Adrenal gland (tissue), 19 donors: ENCODE measurements at places on chromosomes 13 and 19. TPM values are rescaled to one million over a fixed set of nuclear protein-coding genes. Genes with fewer than 3 reads are reported as not detected.
A peak's percentile ranks its signal among the peaks of the same experiment; 100 is the strongest.

PSG1 gene
- total RNA-seq: not detected

GRCh38 chr19:58538257-58539168 lies 5.4 kb upstream of the TRIM28 start:
- no peak overlapping the region for H3K4me3 ChIP-seq
- peak; percentile 47 for DNase-seq
- H3K36me3 ChIP-seq: no peaks in the 10 kb centered on the region
- H3K27ac ChIP-seq: no peak overlapping the region

DNA sequence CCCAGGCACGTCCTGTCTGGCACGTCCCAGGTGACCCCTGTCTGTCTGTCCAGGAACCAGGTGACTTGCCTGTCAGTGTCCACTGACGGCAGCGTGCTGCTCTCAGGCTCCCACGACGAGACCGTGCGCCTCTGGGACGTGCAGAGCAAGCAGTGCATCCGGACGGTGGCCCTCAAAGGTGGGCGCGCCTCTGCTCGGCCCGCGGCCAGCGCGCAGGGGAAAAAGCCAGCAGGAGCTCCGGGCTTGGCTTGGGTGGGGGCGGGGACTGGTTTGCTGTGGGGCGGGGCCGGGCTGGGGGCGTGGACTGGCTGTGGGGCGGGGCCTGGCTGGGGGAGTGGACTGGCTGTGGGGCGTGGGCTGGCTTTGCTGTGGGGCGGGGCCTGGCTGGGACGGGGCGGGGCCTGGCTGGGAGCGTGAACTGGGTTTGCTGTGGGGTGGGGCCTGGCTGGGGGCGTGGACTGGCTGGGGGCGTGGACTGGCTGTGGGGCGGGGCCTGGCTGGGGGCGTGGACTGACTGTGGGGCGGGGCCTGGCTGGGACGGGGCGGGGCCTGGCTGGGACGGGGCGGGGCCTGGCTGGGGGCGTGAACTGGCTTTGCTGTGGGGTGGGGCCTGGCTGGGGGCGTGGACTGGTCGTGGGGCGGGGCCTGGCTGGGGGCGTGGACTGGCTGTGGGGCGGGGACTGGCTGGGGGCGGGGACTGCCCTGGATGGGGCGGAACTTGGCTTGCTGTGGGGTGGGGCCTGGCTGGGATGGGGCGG lies 7.2 kb downstream of the WDR18 start:
- peak overlapping the region; percentile 91 for H3K27ac ChIP-seq
- no peaks in the 10 kb centered on the region for H3K36me3 ChIP-seq
- peaks cover 30% of the 10 kb centered on the region for H3K4me1 ChIP-seq

DNA sequence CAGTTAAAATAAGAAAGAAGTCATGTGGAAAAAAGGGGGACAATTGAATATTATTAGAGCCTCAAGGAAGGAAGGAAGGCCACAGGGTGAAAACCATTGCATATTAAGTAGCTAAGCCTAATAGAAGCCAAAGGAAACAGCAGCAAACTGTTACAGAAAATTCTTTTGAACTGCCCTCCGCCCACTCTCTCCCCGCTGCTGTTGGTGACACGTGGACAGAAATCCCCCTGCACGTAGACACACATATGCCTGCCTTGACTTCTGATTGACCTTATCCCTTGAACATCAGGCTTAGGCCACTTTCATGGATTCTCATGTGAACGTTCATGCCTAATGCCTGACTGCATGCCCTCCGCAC lies 229.1 kb downstream of the KCNRG start:
- H3K4me3 ChIP-seq: no peak overlapping the region
- no peaks in the 10 kb centered on the region for H3K27me3 ChIP-seq
- H3K36me3 ChIP-seq: no peaks in the 10 kb centered on the region
- no peak for DNase-seq
- no peak overlapping the region for H3K27ac ChIP-seq
- H3K4me1 ChIP-seq: peaks cover 4% of the 10 kb centered on the region

GRCh38 chr19:46365561-46365960 lies 18.7 kb downstream of the PPP5C start:
- no peak overlapping the region for H3K4me3 ChIP-seq
- no peaks in the 10 kb centered on the region for H3K4me1 ChIP-seq
- no peaks in the 10 kb centered on the region for H3K27me3 ChIP-seq
- H3K27ac ChIP-seq: no peak overlapping the region
- H3K36me3 ChIP-seq: peaks cover 21% of the 10 kb centered on the region

HPN gene
- 0.95 TPM for total RNA-seq

GRCh38 chr13:111168107-111168506 lies 53.0 kb downstream of the ARHGEF7 start:
- DNase-seq: no peak
- H3K27me3 ChIP-seq: no peaks in the 10 kb centered on the region
- no peak overlapping the region for H3K4me3 ChIP-seq
- peaks cover 7% of the 10 kb centered on the region for H3K4me1 ChIP-seq
- H3K36me3 ChIP-seq: no peaks in the 10 kb centered on the region
